ENCODE measurements at places on chromosomes 6 and 20.

- no peak for DNase-seq
Observed at GRCh38 chr20:40688129-40689099, 622 bp downstream of the MAFB start.

- no peak for DNase-seq
Observed at GRCh38 chr20:22904905-22905304, 130.2 kb upstream of the SSTR4 start.

- DNase-seq: no peak
Observed at GRCh38 chr6:75349262-75349984, 64.8 kb upstream of the TMEM30A start.

DNA sequence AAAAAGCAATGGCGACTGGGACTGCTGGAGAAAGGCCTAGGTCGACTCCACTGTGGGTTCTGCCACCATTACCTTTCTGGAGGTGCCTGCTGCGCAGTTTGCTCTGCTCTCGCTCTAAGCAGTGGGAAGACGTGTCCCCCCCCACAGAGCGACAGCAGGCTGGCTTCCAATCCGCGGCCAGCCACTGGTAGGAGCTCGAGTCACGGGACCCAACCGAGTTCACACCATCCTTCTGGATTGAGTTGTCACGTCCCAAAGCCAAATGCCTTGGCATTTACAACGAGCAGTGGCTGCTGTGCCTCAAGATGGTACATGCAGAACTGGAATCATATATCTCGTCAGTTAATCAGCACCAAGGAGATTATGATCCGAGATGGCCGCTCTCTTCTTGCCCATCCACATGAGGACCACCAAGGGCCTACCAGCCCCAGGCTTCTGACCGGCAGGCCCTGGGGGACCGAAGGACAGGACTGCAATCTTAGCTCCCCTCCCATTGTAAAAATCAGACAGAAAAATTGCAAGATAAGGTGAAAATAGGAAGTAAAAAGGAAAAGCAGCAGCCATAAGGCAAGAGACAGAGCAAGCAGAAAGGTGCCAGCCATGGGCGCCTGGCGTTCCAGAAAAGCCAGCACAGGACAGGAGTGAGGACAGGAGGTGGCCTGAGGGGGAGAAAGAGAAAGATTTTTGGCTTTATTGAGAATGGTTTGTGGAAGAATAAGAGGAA lies 74.4 kb downstream of the TRAM2 start:
- DNase-seq: no peak

DNA sequence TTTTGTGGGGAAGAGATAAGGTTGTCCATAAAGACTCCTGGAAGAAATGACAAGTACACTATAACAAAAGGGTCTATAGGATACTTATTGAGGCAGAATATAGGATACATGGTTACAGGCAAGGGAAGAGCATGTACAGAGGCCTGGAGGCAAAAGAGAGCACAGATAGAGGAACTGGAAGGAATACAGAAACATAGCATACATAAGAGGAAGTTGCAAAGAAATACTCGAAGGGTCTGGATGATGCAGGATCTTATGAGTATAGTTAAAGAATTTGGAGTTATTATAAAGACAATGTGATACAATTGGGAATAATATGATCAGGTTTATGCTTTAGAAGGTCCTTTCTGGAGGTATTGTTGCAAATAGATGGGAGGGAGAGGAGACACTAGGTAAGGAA lies 592.7 kb upstream of the POU3F2 start:
- no peak for DNase-seq

DNA sequence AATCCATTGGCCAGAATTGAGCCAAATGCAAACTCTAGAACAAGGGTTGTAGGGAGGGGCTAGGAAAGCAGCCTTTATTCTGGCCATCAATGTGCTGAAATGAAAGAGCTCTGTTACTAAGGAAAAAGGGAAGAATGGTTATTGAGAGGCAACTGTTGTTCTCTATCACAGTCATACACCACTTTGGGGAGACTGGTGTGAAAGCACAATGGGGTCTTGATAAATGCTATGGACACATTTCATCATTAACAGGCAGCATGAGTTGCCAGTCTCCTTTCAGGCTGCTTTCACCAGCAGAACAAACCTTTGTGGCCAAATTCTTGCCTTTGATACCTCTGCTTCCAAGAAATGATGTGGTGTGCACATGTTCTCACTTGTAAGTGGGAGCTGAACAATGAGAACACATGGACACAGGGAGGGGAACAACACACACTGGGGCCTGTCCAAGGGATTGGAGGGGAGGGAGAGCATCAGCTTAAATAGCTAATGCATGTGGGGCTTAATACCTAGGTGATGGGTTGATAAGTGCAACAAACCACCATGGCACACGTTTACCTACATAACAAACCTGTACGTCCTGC lies 86.2 kb downstream of the CDS2 start:
- DNase-seq: no peak

- DNase-seq: no peak
Observed at GRCh38 chr6:111808493-111808892, 64.8 kb downstream of the FYN start.

DNA sequence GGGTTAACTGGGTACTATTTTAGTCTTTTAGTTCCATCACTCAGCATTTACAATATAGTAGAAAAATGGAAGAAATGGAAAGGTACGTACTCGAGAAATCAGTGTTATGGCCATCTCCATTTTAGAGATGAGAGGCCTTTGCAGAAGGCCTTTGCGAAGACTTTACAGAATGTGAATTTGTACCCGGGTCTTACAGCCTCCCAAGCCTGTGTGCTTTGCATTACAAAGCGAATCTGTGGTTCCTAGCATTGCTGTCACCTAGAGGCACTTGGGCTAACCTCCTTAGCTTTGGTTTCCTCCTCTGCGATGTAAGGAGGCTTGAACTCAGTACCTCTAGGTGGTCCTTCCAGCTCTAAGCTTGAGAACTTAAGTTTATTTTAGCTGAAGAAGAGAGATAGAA lies 10.9 kb downstream of the VAPB start:
- DNase-seq: no peak

GRCh38 chr6:4806337-4806725 lies 30.1 kb downstream of the CDYL start:
- no peak for DNase-seq

DNA sequence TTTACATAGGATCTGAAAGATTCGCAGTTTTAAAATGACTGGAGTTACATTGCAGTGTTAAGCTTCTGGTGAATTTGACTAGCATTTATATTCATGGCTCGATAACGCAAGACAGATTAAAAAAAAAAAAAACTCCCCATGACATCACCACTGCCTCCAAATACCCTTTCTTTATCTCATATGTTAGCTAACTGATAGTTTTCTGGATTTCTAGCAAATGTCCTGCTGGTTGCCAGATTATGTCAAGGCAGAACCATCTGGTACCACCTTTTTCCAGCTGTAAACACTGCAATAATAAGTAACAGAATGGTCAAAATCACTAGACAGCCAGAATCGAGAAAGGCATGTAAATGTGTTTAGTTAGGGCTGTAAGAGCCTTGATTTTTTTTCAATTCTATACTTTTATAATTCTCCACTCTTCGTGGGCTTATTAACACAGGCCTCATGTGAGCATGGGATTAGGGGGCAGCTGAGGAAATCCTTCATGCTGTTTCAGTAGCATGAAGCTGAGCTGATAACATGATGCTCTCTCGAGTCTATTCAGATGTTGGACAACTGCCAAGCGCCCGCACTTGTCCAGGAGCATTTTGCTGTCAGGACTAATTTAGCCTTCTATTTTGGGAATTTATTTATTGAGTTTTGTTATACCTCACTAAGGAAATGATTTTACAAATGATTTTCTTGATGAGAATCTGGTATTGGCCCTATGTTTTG lies 166.0 kb upstream of the SCGN start:
- no peak for DNase-seq

- no peak for DNase-seq
Observed at GRCh38 chr6:22064558-22064957, 232.3 kb downstream of the PRL start.

DNA sequence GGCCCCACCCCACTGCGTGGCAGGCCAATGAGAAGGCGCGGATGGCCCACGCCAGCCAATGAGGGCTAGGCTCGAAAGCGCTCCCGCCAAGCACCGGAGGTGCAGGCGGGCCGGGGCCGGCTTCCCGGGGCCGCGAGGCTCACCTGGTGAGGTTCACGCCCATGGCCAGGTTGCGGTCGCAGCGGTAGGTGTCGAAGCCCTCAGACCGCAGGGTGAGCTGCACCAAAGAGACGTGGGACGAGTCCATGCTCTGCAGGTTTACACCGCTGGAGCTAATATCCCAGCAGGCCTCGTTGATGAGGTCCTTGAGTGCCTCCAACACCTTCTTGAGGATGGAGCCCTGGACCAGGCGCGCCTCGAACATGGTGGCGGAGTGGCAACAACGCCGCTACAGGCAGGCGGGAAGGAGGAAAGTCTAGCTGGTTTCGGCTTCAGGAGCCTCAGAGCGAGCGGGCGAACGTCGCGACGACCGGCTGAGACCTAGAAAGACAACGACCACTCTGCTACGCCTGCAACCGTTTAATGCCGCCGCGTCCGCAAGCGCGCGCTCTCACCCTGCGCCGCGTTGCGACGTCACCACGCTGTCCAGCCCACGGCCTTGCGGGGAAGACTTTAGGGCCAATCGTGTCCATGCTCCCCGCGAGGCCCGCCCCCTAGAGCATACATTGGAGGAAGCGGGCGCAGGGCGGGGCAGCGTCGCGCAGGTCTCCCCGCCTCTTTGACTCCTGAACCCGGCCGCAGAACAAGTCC lies at the start of gene PCNA:
PCNA (minus strand) TSS at position 524 of the 750 bp plus-strand sequence; CDS start at position 364, 160 bp downstream.
- peak; percentile 91 for DNase-seq

DNA sequence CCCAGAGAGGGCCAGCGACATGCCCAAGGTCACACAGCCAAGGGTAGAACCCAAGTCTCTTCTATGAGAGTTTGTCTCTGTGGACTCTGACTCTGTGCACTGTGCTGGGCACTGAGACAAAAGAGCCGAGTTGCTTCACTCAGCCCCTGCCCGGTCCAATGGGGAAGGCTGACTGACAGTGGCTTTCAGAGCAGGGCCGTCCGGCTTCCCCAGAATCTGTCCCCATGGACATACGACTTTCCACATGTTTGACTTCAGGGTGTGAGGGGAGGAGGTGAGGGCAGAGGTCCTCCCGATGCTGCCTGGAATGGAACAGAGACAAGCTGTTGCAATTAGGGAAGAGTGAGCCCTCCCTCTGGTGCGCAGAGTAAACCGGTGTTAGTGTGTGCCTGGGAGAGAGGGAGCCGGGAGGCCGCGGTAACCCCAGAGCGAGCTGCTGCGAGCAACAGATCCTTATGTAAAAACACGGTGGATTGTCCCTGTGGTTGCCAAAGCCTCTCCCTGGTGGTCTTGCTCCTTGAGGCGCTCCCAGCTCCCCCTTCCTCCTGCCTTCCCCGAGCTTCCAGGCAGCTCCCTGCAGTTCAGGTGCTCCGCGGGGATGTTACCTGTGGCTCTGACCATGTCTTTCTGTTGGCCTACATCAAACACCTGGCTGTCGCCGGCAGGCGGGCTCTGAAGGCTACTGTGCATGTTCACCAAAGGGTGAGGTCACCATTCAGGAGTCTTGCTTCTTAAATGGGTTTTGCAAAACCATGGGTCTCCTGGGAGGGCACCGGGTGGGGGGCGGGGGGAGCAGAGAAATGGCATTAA lies 672 bp downstream of the SIRPA start:
- no peak for DNase-seq

DNA sequence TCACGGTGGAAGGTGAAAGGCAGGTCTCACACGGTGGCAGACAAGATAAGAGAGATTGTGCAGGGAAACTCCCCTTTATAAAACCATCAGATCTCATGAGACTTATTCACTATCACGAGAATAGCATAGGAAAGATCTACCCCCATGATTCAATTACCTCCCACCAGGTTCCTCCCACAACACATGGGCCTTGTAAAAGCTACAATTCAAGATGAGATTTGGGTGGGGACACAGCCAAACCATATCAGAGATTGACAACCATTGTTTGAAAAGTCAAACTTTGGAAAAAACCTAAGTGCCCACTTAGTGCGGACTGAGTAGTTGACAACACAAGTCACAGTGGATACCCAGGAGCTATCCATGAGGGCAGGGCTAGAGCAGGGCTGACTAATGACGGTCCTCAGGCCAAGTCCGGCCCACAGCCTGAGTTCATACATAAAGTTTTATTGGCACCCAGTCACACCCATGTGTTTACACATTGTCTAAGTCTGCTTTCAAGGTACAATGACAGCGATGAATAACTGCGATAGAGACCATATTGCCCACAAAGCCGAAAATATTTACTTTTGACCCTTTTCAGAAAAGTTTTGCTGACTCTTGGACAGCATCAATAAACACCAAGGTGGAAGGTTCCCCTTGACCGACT lies 33.8 kb upstream of the PMEPA1 start:
- DNase-seq: no peak

DNA sequence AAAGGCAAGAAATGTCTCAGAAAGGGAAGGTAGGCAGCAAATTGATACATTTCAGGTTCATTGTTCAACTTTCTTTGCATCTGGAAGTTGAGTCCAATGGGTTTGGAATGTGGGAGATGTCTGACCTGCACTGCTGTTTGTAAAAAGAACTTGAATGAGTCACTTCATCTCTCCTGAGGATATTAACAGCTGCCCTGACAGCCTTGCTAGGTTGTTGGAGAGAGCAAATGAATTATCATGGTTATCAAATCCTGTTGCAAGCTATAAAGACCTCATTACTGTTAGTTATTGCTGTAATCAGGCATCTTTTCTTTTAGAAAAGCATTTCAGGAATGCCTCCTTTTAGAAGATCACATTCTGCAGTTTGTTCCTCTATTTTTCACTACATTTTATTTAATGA lies 23.0 kb upstream of the FLRT3 start:
- no peak for DNase-seq

DNA sequence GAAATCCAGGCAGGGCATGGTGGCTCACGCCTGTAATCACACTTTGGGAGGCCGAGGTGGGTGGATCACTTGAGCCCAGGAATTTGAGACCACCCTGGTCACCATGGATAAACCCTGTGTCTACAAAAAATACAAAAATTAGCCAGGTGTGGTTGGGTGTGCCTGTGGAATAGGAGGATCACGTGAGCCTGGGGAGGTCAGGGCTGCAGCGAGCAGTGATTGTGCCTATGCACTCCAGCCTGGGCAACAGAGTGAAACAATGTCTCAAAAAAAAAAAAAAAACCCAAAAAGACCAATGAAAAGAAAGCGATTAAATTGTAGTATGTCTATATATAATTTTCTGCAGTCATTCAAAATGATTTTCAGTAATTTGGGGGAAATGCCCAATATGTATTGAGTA lies 70.3 kb downstream of the ITCH start:
- no peak for DNase-seq

DNA sequence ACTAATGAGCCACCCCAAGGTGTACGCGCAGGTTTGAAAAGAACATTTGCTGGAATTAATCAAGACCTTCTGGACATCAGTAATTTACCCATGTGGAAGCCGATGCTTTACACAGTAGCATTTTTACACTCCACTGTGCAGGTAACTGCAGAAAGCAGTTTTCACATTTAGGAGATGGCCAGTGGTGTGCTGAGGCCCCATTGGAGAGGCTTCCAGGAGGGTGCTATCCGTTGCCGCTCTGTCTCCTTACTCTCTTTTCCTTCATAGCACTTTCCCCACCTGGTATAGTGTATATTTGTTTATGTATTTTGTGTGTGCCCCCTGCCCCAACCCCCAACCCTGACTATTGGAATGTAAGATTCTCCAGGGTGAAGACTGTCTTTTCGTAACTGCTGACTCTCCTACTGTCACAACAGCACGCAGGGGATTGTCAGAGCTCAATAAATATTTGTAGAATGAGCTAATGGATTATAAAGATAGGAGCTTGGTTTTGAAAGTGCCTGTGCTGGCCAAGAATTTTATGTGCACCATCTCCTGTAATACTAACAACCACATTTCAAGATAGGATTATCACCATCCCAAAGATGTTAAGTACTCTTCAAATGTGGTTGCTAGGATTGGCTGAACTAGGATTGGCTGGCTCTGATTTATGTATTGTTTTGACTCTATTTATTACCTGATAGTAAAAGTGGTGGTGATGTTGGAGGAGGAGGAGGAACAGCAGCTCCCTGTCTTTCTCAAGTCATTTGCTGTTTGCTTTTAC lies 74.0 kb upstream of the GLP1R start:
- no peak for DNase-seq
